ENCODE measurements at places on chromosomes 7 and 10.
A peak's percentile ranks its signal among the peaks of the same experiment; 100 is the strongest.

GRCh38 chr7:31020161-31020560 is 31.9 kb upstream of the ADCYAP1R1 start:
- peak; percentile 13 for DNase-seq

DNA sequence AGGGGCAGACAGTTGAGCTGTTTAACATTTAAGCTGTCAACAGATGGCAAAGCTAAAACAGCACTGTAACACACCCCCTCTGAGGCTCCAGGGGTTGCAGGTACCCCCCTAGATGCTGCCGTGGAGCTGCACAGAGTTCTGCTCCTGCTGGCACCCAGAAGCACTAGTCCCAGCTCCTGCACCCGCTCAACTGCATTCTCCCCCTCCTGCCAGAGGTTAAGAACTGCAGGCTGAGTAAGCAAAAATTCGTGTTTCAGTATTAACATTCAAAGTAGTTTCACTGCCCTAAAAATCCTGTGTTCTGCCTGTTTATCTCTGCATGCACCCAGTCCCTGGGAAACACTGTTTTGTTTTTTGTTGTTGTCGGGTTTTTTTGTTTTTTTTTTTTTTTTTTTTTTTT is 790.8 kb upstream of the KCND2 start:
- no peak for DNase-seq

DNA sequence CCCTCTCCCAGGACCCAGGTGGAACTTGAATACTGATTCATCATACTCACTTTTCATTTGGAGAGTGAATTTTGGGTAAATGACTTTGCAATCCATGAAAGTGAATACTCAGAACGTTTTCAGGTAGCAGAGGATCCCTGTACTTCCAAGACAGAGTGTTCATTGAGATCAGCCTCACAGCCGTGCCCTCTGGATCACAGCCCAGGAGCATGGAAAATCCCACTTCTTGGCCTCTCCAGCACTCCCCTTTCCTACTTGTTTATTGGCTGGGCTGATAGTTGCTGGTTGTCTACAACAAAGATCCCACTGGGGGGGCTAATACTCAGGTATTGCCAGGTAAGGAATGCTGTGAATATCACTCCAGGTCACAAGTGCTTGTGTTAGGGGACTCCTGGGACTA is 5.9 kb downstream of the GCK start:
- DNase-seq, result no peak

GRCh38 chr7:133191787-133192186 is 61.1 kb upstream of the EXOC4 start:
- DNase-seq, result no peak

DNA sequence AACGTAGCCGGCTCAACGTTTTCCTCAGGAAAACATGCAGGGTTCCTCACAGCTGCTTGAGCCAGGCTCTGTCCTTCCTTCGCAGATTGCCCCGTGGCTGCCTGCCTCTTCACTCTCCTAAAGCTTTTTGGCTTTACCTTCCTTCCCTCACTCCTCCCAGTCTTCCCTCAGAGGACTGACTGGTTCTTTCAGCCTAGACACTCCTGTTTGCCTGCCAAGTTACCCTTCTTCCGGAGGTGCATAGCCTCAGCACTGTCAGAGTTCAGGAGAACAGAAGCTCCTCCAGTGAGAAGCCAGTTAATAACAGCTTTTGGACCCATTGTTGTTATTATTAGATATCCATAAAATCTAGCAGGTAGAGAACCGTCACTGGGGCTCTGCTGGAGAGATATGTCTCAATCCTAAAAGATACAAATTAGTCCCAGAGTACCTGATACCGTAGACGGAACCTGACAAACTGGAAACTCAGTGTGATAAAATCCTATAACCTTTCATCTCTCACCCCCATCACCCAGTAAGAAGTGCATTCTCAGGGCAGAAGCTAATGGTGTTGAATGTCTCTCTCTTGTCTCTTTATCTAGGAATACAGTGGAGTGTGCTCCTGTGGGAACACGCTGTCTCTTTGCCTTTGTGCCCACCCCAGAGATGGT is 79.6 kb downstream of the SND1 start:
- no peak for DNase-seq

GRCh38 chr10:124611738-124612137 is 132.4 kb downstream of the FAM53B start:
- no peak for DNase-seq

- no peak for DNase-seq
Measured at GRCh38 chr7:103141753-103142404, 7.0 kb downstream of the NAPEPLD start.

- no peak for DNase-seq
Measured at GRCh38 chr10:128631801-128632241, 505.6 kb upstream of the MKI67 start.

DNA sequence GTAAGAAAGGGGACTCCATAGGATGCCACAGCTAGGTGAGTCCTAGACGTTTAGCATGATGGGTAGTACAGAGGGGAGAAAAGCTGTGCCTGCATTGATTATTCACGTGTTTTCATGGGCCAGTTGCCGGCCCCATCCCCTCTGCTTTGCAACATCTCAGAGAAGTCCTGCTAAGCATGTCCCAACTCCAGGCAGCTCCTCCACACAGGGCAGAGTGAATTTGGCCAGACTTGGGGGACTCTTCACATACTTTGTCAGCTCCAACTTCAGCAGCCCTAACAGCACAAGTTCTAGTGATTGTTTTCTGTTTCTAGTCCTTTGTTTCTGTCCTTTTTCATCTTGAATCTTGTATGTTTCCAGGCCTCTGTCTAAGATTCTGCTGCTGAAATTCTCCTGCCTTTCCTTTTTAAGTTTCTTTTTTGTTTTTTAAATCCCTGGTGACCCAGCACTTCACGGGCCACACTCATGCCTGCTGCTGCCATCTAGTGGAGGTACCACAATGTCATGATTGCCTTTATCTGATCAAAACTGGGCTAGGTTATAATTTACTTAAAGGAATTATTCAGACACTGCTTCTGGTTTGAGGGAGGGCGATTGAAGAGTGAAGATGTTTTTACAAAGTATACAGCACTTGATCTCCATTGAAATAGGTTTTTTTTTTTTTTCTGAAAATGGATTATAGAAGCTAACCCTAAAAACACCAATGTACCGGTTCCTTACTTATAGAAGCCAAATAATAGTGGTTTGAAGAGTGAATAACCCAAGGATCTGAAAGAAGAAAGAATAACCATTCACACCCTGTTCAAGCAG is 276.9 kb downstream of the CSTF2T start:
- peak; percentile 64 for DNase-seq

- no peak for DNase-seq
Measured at GRCh38 chr7:117946151-117946633, 73.0 kb upstream of the CTTNBP2 start.

- DNase-seq, result no peak
Measured at GRCh38 chr7:50331564-50332208, 27.2 kb downstream of the IKZF1 start.

DNA sequence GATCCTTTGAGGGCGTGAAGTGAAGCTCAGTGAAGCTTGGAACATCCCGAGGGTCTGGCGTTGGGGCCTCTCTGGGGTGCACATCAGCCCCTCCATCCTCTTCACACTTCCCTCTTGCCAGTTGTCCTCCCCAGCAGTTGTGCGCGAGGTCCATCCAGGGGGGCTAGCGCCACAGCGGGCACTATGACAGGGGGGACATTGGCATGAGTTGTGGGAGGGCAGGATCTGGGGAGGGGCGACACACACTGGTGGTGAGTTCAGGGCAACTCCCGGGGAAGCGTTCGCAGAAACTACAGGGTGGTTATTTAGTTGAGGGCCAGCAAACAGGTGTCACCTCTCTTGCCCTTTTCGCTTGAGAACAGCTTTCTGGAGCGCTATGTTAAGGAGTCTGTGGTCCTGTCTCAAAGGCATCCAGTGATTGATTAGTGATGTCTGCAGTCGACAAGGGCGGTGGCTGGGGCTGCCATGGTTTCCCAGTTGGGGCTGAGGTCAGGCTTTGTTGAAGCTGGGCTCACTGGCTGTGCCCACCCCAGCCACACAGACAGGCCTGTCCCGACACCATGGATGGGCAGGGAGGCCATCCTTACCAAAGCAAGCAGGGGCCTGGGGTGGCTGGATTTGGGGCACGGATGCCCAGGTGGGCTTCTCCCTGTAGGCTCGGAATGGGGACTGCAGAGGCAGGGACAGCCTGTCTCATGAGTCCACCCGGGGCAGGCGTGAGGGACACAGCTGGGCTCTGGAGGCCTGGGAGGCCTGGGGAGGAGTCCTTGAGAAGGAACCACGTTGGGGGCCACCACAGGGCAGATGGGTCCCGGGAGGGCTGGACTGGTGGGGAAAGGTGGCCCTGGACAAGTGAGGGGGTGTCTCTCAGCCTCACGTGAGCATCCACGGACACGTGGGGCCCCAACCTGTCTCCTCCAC is 59.4 kb downstream of the UNCX start:
- DNase-seq, result no peak

DNA sequence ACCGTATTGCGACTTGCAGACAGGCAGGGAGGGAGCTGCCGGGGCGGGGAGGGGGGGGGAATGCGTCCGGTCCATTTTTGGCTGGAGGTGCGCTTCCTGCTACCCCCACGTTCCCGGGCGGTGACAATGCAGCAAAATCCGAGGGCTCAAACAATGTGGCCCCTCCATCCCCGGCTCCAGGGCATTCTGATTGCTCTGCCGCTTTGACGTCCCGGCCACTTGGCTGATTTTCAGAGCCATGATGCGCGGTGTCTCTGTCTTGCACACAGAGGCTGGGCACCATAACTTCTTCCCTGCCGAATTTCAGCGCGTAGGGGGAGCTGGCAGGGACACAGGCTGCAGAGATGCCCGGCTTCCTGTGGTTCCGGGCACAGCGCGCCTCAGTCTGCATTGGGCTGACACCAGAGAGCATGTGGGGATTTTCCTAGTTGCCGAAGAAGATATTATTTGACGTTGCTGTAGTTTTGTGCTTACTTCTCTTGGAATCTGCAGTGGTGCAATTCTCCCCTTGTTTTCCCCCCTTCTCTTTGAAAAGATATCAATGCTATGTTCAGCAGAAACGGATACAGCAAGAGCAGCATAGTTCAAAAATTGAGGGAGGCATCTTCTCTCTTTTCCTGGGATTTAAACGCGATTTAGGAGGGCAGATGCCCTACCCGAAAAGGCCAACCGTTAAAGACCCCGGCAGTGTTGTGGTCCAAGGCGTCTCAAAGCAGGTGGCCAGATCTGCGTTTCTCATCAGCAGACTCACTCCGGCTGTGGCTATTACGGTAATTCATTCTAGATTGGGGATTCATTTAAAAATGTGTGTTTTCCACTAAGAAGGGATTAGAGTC is 1.4 kb downstream of the HECW1 start:
- peak; percentile 30 for DNase-seq

DNA sequence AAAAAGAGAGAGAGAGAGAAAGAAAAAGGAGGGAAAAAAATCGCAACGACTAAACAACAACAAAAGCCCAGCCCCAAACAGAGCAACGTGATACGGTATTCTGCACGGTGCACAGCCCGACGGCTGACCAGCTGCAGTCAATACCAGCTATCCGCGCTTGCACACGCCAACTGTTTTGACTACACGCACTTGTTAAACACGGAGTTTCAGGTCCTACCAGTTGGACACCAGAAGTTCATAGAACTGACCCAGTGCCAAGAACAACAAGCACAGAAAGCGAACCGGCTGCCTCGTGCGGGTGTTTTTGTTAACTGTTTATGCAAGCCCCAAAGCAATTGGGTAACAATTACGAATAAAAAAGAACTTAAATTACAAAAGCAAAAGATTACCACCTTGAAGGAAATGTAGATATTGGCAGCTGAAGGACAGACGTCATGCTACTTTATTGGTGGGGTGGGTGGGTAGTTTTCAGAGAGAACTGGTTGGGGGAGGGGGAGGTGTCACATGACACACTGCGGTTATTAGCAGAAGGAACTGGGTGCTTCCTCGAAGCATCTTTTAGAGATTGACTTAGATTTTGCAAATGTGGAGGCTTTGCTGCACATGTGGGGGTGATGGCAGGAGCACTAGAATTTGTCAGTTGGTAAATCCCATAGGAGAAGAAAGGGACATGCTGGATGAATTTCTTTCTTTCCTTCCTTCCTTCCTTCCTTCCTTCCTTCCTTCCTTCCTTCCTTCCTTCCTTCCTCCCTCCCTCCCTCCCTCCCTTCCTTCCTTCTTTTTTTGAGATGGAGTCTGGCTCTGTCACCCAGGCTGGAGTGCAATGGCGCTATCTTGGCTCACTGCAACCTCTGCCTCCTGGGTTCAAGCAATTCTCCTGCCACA is 110.6 kb upstream of the EFCAB10 start:
- peak; percentile 65 for DNase-seq

- DNase-seq, result no peak
Measured at GRCh38 chr7:8113184-8113583, 144.6 kb downstream of the GLCCI1 start.

DNA sequence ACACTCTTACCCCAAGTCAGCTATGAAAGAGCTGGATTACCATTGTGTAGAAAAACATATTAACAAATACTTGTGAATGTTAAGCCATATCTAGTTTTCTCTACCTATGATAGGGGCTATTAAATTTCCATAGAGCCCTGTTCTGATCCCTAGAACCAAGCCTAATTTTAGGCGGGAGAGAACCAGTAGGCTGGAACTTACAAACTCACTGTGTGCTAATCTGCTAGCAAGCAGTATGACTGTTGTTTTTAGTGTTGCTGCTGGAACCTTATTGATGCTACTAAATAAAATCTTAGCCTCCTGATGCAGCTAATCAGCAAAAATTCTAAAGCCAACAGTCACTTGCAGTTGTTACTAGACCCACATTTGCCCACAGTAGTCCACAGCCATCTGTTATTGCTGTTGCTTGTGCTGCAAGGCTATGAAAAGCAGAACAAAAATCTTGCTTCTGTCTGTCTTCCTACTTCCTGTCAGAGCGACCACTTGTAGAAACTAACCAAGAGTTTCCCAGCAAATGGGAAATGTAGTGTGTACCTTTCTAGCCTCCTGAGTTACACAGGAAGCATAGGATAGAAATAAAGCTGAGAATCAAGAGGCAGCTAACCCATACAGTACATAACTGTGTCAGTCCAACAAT is 368.4 kb downstream of the ARL4A start:
- no peak for DNase-seq

DNA sequence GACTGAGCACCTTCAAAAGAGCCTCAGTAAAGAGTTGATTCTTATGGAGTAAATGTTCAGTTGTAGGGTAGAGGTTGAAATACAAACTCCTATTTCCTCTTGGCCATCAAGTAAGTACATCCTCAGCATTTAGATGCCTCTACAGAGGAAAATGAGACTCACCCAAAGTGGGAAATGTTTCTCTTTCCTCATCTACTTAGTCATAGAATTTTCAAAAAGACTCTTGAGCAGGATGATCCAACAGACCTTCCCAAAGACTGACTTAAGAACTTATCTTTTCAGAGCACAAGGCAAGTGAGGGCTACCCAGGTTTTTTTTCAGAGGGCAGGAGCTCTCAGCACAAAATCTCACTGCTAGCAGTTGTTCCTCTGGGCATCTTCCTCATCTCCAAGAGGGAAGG is 449.1 kb downstream of the KCNMA1 start:
- peak; percentile 43 for DNase-seq

DNA sequence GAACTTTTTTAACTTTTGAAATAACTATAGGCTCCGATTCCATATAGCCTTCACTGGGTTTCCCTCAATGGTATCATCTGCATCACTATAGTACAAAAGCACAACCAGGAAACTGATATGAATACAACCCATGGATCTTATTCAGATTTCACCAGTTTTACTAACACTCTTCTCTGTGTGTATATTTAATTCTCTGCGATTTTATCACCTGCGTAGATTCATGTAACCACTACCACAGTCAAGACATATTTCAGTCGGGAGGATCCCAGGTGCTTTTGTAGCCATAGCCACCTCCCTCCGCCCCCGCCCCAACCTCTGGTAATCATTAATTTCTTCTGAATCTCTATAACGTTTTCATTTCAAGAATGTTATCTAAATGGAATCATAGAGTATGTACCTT is 82.8 kb upstream of the C7orf33 start:
- no peak for DNase-seq

- no peak for DNase-seq
Measured at GRCh38 chr7:17355050-17355449, 56.6 kb downstream of the AHR start.

GRCh38 chr10:10642751-10643150 is 374.9 kb upstream of the CELF2 start:
- no peak for DNase-seq

Data from EL (cell line).